NCI-H2081 treated with DMSO at 0.1 percent for 48 hours (cell line): ENCODE measurements at places on chromosomes 7 and 10.

DNA sequence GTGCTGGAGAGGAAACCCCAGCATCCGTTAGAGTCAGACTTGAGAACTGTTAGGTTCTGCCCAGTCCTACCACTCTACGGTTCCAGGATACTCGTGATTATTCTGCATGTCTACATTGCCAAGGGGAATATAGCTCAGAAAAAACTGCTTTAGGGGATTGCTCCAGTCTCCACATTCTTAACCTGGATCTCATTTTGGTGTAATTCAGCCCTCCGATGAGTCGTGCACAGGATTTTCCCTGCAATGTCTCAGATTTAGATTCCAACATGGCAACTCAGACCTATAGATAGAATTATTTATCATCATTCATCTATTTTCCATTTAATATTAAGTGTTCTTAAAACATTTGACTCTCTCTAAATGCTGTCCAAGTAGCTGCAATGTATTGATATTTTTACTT, 121.1 kb upstream of the ZEB1 start:
- no peak for DNase-seq

DNA sequence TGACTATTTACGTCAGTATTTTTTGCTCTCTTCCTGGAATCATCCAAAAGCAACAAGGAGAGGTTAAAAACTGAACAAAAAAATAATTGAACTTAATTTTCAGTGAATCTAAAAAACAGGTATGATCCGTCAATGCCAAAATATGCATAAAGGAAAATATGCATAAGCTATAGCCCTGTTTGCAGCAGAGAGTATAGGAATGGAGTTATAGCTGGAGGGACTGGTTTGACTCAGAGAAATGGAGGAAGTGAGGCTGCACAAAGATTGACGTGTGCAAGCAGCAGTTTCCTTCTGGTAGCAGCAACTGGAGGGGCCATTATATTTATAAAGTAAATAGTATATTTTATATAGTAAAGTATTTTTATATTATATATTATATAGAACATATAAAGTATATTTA, 37.1 kb downstream of the GNG11 start:
- DNase-seq: no peak

DNA sequence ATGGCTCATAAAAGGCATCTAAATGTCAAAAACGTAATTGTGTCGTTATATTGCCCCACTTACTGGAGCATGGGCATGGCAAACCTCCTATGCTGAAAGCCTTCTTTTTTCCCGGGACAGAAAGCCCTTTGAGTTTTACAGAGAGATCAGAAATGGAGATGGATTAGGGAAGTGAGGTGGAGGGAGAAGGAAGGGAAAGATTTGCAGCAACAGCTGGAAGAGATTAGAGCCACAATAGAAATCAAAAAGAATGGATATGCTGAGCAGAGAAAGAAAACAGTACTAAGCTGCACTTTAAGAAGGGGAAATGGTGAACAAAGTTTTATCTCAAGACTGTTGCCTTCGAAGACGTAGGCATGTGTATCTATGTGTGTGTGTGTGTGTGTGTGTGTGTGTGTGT, 97.2 kb upstream of the PCGF5 start:
- DNase-seq: no peak

GRCh38 chr10:131027256-131027655, 284.3 kb downstream of the TCERG1L start:
- no peak for DNase-seq

DNA sequence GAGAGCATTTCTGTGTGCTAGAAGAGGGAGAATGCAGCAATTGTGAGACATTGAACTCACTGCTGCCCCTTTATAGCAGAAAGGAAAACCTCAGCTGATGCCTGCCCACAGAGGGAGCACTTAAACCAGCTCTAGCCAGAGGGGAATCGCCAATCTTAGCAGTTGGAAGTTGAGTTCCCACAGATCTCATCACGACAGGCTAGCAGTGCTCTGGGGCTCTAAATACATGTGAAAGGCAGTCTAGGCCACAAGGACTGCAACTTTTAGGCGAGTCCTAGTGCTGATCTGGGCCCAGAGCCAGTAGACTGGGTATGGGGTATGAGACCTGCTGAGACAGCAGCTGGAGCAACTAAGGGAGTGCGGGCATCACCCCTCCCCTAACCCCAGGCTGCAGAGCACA, 25.2 kb upstream of the PRR15 start:
- no peak for DNase-seq

GRCh38 chr10:88372881-88373592, 210.1 kb downstream of the RNLS start:
- DNase-seq: no peak

- DNase-seq: no peak
Observed at GRCh38 chr10:104247513-104248146, 7.1 kb upstream of the GSTO1 start.

GRCh38 chr10:74822521-74823089, 3.8 kb upstream of the KAT6B start:
- DNase-seq: no peak

DNA sequence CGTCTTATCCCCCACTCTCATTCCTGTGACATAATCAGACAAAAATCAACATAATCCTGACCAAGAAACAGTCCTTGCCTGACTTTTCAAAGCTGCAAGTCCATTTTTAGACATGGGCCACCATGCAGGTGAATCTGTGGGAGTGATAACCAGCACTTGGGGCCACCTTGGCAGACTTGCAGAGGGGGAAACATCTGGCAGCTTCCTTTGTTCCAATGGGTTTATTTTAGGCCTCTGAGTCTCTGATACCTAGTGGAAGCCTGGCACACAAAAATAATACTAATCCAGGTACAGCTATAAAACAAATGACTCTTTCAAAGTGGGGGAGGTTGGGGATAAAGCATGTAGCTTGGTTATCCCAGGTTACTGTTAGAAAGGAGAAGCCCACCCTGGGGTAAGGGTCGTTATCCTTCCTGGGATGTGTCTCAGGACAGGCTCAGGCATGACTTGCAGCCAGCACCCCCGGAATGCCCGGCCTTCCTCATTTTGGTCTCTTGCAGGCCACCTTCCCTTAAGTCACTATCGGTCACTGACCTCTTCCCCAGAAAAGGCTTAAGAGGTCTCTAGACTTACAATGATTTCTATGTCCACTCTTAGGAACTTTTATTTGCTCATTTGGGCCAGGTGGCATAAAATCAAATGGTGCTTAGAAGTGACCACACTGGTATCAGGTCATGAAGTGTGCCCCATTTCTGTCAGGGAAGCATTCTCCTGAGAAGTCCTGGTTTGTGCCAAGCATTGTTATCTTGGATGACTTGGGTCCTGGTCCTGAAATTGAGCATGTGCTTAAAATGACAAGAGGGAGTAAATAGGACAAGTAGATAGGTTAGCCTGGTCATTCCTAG, 37.6 kb downstream of the EEPD1 start:
- DNase-seq: no peak

- DNase-seq: no peak
Observed at GRCh38 chr7:44309271-44310091, 15.9 kb downstream of the CAMK2B start.

- no peak for DNase-seq
Observed at GRCh38 chr7:155948423-155948822, 136.2 kb upstream of the SHH start.

GRCh38 chr7:14773729-14774271, 128.8 kb downstream of the DGKB start:
- no peak for DNase-seq

DNA sequence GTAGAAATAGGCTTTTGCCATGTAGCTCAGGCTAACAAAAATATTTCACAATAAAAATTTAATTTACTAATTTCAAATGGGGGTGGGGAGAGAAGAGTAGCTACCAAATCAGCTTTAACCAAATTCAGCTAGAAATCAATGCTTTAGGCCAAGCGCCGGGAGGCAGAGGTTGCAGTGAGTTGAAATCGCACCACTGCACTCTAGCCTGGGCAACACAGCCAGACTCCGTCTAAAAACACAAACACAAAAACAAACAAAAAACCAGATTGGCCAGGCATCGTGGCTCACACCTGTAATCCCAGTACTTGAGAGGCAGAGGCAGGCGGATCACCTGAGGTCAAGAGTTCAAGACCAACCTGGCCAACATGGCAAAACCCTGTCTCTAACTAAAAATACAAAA, 9.4 kb downstream of the UBE2H start:
- DNase-seq: no peak

- DNase-seq: no peak
Observed at GRCh38 chr10:93835770-93836169, 58.0 kb upstream of the SLC35G1 start.

DNA sequence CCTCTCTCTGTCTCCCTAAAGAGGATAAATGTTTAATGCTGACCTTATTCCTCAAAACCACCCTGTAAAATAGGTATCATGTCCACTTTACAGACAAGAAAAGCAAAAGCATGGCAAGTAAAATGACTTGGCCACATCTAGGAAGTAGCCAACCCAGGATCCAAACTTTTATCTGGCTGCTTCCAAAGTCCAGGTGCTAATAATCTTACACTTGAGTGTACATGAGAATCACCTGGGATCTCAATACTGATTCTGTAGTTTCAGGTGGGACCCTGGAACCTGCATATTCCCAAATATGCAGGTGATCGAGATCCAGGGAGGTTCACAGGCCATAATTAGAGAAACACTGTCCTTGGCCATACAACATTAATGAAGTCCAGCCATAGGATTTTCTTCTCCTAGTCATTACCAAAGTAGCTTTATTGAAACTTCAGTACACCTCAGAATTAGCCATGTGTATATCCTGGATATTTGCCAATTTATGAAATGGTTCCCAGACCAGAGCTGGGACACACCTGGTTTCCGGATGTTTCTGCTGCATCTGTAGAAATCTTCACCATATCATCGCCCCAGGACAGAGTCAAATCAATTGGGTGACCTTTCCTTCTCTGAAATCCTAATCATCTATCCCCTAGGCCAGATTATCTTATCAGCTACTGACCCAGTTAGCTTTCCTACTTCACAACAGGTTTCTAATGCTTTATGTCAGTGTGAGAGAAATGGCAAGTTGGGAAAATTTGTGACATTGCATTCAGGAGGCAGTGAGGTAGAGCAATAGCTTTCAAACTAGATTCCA, 119.1 kb upstream of the KMT2E start:
- DNase-seq: no peak

GRCh38 chr7:95180-95862, 97.0 kb upstream of the FAM20C start:
- DNase-seq: no peak

DNA sequence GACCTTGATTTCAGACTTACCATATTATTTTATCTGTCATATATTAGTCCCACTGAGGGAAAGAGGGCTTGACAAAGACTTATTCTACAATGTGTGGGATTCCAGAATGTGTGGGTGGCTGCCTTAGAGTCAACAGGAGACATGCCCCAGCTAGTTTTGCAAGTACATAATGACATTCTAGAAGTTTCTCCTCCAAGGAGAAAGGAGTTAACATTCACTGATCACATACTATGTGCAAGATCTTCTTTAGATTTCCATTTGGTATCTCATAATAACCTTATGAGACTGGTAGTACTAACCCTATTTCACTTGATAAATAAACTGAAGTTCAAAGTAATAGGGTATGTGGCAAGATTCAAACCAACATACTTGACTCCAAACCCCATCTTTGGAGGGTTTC, 25.2 kb downstream of the IRF5 start:
- no peak for DNase-seq

DNA sequence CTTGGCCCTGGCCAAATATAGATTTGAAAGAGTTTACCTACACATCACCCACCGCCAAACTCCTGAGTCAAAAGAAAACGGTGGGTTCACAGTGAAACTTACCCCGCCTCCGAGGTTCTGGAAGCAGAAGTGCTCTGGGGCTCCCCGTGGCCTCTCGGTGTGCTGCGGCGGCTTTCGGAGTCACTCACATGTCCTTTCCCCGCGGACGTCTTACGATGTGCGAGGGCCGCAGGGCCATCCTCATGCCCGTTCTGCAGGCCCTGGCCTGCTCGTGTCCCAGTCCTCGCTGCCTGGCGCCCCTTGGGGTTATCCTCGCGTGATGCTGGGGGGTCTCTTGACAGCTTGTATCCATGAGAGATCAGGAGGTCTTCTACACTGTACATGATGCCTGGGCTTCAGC, 12.0 kb downstream of the JCAD start:
- DNase-seq: no peak

- DNase-seq: no peak
Observed at GRCh38 chr7:69826283-69826682, 228.0 kb downstream of the AUTS2 start.

DNA sequence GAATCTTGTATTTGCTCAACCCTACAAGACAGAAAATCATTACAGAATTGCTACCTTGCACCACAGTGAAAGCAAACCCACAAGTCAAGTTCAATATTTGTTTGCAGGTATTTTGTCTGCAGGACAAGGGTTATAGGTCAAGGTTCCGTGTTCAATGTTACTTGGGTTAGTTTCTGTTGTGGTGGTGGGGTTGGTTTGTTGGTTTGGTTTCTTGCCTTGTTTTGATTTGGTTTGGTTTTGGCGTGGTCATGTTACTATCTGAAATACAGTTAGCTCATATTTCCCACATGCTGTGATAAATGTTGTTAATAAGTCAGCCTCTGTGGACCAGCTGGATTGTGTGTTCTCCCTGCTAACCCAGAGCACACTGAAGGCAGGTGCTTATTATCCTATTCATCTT, 75.6 kb upstream of the INSIG1 start:
- peak; percentile 47 for DNase-seq

GRCh38 chr7:26182283-26182682, 18.3 kb downstream of the HNRNPA2B1 start:
- DNase-seq: no peak

GRCh38 chr10:63836666-63837442, 315.7 kb downstream of the REEP3 start:
- DNase-seq: no peak

- DNase-seq: no peak
Observed at GRCh38 chr10:80855348-80855971, 317.8 kb downstream of the SH2D4B start.

GRCh38 chr7:86964973-86965726, 94.3 kb downstream of the ELAPOR2 start:
- no peak for DNase-seq

- no peak for DNase-seq
Observed at GRCh38 chr10:101405001-101405400, 51.0 kb downstream of the BTRC start.

GRCh38 chr7:101924171-101924570, 106.7 kb downstream of the CUX1 start:
- no peak for DNase-seq

- DNase-seq: no peak
Observed at GRCh38 chr10:33521062-33521461, 186.6 kb upstream of the NRP1 start.

GRCh38 chr7:105644937-105645336, 63.6 kb upstream of the EFCAB10 start:
- DNase-seq: no peak

- no peak for DNase-seq
Observed at GRCh38 chr10:68950598-68950997, 5.4 kb upstream of the DDX21 start.

DNA sequence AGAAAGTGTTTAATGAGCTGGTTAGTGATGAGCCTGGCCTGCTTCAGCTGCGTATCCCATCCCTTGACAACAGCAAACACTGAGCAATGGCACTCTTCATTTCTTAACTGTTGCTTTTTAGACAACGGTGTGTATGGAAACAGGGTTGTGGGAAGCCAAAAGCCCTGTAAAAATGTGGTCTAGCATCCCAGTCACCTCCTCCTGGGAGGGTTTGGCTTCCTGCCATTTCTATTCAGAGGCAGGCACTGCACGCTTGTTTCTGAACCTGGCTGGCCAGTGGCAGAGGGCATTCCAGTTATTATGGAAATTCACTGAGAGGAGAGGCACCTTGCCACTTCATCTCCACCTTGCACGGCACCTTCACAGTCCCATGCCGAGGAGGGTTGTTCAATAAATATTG, 123.0 kb upstream of the ADARB2 start:
- DNase-seq: no peak
